ENCODE measurements at places on chromosomes 2 and 18.

DNA sequence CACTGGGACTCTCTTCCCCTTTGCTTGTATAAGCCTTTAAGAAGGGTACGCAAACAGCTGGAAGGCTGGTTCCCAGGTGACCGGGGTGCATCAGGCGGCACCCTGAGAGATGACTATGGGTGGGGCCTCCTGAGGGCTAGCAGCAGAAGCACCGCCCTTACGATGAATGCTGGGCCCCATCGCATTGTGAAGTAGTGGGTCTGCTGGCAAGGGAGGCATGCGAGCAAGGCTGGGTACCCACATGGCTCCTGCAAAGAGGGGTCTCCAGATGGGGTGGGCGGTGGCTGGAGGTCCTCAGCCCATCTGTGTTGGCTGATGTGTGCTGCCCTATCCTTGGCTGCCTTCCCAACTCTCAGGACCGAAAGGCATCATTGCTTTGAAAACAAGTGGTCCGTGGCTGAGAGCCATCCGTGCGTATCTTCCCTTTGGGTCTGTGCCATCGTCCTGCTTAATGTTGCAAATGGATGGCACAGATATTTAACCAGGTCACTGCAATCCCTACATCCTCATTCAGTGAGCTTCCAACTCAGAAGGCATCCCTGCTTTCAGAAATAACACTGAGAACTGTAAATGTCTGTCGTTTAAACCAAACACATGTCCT is 83.5 kb upstream of the GPC1 start:
- no peak for DNase-seq

DNA sequence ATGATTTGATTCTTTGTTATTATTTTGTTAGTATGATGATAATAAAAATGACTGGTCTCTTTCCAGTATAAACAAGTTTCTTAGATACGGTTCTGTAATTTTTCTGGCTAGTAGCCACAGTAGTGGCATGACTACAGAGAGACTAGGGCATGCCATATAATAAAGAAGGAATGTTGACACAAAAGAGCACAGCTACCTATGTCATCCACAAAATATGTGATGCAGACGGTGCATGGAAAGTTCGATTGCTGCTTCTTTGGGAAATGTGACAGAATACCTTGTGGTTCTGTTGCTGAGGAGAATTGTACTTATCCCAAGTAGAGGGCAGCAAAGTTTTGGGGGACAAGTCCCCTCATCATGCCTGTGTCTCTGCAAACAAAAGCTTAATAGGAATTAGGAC is 26.1 kb upstream of the SETBP1 start:
- peak; percentile 56 for DNase-seq

GRCh38 chr2:169928463-169928864 is 101.2 kb downstream of the UBR3 start:
- no peak for DNase-seq

DNA sequence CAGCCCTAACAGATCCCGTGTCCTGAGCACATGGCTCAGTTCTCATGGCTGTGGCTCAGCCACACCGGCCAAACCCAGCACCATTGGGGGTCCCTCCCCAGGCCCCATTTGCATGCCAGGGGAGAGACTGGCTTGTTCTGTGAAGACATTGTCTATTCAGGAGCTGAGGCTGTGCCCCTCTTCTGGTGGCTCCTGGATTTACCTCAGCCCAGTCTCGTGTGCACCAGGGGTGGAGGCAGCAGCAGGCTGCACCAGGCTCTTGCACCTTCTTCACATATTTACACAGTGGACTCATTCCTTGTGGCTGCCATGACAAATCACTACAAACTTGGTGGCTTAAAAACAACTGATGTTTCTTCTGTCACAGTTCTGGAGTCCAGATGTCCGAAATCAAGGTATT is 92.4 kb upstream of the ITGA6 start:
- no peak for DNase-seq

DNA sequence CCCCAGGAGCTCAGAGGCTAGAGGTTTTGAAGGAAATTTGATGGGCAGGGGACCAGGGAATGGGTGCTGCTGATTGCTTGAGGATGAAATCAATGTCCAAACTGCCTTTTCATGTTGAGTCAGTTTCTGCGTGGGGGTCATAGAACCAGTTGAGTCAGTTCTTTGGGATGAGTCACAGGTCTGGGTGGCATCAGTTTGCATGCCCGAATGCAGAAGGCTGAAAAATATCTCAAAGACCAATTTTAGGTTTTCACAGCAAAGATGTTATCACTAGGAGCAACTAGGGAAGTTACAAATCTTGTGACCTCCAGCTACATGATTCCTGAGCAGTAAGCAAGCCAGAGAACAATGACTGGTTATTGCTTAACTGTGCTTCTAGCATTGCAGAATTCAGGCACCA is 1135.1 kb upstream of the CRIM1 start:
- DNase-seq = peak; percentile 83

GRCh38 chr2:66683599-66683998 is 248.7 kb downstream of the MEIS1 start:
- DNase-seq = no peak

DNA sequence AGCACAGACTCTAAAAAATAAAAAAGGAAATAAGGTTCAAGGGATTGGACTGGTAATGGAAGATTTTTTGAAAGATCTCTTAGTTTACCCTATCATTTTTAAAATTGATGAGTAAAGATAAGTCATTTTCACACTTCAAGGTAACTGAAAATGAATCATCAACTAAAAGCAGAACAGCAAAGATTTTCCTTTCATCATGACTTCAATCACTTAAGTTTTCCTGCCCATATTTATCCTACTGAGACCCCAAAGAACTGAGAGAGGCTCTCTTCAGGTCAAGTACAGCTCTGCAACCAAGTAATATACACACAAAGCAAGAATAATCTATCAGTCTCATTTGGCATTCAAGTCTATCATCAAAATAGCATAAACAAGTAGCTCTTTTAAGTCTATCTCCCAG is 540.7 kb downstream of the METTL4 start:
- no peak for DNase-seq

- peak; percentile 64 for DNase-seq
These were observed 99.5 kb downstream of the MAPK4 start for GRCh38 chr18:50659091-50660003.

DNA sequence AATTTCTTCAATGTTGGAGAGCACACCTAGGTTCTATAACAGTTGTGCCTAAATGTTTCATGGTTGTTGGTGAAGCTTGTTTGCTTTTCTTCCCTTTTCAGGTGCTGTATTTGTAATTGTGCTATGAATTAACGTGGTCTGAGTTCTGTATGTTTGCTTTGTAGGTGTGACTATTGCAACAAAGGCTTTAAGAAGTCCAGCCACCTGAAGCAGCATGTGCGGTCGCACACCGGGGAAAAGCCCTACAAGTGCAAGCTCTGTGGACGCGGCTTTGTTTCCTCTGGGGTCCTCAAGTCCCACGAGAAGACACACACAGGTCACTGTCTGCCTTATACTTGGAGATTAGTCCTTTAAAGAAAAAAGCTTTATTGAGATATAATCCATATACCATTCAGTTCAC is 91.2 kb downstream of the ZNF236 start:
- DNase-seq = no peak

GRCh38 chr2:241366678-241367077 is 10.6 kb downstream of the FARP2 start:
- no peak for DNase-seq

- peak; percentile 73 for DNase-seq
These were observed 159.7 kb downstream of the SMAD7 start for GRCh38 chr18:48790869-48791635.

- no peak for DNase-seq
These were observed 9.4 kb downstream of the REV1 start for GRCh38 chr2:99480390-99480789.

DNA sequence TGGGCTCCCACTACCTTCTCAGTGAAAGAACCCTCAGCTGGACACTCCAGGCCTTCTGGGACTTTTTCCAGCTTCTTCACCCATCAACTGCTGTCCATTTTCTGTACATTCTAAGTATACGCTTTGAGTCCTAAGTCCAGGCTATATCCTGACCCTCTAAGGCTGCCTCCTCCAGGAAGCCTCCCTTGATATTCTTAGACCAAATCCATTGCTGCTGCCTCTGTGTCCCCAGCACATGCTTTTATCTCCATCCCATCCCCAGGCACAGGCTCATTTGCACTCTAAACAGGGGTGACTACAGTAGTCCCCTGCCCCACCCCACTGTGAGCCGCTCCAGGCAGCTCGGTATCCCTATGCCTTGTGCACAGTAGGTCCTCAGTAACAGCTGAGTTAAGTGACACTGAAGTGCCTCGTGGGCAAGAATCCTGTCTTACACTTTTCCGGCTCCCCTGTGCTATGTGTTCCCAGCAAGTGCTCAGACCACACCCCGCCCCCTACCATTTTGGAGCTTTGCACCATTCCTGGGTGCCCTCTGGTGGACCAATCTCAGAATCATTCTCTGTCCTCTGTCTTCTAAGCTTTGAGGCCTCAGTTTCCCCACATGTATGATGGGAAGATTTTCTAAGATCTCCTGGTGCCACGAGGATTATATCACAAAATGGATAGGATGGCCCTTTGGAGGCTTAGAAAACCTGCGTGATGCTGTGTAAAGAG is 34.9 kb downstream of the EMX1 start:
- no peak for DNase-seq

DNA sequence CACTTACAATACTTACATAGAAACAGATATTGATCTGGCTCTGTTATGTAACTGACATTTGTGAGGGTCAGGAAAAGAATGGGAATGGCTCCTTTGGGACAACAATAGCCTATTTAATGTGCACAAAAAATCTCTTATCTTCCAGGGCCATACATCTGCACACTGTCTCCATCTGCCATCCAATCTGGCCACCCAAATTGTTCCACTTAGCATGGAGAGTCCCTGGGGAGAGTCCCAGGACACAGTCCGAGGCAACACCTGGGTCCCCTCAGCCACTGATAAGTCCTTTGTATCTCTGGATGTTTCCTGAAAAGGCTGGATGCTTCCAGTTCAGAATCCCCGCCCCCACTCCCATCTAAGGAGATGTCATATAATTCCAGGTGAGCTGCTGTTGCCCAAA is 274.2 kb upstream of the NCKAP5 start:
- no peak for DNase-seq

- peak; percentile 75 for DNase-seq
These were observed 89.1 kb downstream of the ETAA1 start for GRCh38 chr2:67486041-67486796.

- DNase-seq = peak; percentile 72
These were observed 146.7 kb downstream of the PARD3B start for GRCh38 chr2:204691911-204692510.

- DNase-seq = peak; percentile 70
These were observed 383.9 kb downstream of the ARHGAP15 start for GRCh38 chr2:143513081-143513480.

- no peak for DNase-seq
These were observed 427.3 kb downstream of the TSN start for GRCh38 chr2:122182616-122183355.

GRCh38 chr18:3624935-3625741 is 175.2 kb downstream of the TGIF1 start:
- peak; percentile 91 for DNase-seq

- DNase-seq = no peak
These were observed 560.3 kb downstream of the ARHGAP15 start for GRCh38 chr2:143689541-143689940.

- no peak for DNase-seq
These were observed 297.3 kb downstream of the MTX2 start for GRCh38 chr2:176566496-176566895.

GRCh38 chr18:28789502-28789901 is 612.6 kb upstream of the CDH2 start:
- DNase-seq = no peak

DNA sequence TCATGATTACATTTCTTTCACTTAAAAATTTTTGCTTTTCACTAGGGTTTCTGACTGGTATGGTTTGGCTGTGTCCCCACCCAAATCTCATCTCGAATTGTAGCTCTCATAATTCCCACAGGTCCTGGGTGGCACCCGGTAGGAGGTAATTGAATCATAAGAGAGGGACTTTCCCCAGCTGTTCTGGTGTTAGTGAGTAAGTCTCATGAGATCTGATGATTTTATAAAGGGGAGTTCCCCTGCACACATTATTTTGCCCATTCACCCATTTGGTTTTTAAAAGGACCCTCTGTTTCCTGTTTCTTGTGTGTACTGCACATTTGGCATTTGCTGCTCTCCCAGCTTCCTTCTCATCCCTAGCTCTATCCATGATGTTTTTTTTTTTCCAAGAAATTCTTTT is 27.8 kb upstream of the NETO1 start:
- DNase-seq = no peak

GRCh38 chr2:237743561-237744269 is 54.9 kb upstream of the RBM44 start:
- DNase-seq = peak; percentile 43

- no peak for DNase-seq
These were observed 14.8 kb upstream of the ACTR3 start for GRCh38 chr2:113875135-113875534.

DNA sequence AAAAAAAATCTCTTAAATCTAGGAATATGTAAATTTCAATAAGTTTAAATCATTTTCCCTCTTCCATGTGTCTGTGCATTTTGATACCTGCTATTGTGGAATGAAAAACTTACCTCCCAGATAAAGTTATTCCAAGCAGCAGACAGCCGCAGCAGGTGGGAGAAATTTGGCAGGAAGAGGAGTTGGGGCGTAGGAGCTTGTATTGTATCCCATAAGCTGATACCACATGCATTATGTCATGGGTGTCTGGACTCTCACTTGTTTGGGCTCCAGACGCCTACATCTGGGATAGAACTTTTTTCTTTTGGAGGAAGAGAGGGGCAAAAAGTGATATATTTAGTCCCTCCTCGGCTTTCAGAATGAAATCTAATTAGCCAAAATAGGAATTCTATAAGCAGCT is 59.3 kb upstream of the TCF4 start:
- DNase-seq = no peak

GRCh38 chr18:75739682-75740081 is 312.2 kb upstream of the SMIM21 start:
- no peak for DNase-seq

DNA sequence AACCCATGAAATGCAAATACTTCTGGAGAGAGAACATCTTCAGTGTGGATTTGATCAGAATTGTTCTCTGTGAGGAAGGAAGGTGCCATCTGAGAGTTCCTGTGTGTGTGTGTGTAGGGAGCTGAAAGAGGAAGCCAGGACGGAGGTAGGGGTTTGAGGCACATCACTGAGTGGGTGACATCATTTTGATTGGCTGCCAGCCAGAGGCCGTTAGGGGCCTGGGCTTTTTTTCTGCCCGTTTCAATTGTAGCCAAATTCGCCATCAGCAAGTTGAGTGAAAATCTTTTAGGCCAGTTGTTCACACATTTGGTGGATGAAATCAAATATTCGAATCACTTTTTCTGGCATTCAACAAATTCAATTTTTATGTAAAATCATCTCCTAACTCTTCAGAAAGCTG is 48.9 kb downstream of the TSN start:
- DNase-seq = no peak

- no peak for DNase-seq
These were observed 29.3 kb downstream of the COX7A2L start for GRCh38 chr2:42331569-42332284.

DNA sequence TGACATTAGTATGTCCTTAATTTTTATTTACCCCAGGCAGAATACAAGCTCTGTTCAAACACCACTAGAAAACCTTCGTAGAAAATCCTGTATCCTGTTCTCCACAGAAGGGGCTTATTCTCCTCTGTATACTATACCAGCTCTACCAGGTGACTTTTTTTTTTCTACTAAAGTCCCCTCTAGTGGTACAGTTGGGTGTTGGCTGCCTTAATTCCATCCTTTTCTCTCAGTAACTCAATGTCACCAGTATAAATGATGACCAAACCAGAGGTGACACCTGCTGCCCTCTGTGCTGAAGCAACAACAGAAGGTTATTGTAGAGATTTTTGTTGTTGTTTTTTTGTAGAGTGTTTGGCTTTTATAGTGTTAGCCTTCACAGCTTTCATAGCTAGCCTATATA is 1322.0 kb downstream of the LRP1B start:
- DNase-seq = no peak

- DNase-seq = no peak
These were observed 227.1 kb downstream of the RAB3GAP1 start for GRCh38 chr2:135279209-135279608.
